ENCODE measurements at places on chromosomes 4 and X.

GRCh38 chr4:42357325-42357724 lies 40.0 kb upstream of the SHISA3 start:
- DNase-seq = no peak

- no peak for DNase-seq
Observed at GRCh38 chr4:119233750-119234149, 21.2 kb downstream of the USP53 start.

DNA sequence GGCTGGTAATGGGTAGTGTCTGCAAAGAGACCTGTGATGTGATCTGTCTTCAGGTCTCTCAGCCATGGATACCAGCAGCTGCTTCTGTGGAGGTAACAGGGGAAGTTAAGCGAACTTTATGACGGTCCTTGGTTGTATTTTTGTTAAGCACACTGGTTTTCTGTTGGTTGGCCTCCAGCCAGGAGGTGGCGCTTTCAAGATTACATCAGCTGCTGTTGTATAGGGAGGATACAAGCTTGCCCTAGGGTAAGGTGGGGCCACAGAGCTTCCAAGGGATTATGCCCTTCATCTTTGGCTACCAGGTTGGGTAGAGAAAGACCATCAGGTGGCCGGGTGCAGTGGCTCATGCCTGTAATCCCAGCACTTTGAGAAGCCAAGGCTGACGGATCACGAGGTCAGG lies 834.2 kb upstream of the GALNTL6 start:
- no peak for DNase-seq

DNA sequence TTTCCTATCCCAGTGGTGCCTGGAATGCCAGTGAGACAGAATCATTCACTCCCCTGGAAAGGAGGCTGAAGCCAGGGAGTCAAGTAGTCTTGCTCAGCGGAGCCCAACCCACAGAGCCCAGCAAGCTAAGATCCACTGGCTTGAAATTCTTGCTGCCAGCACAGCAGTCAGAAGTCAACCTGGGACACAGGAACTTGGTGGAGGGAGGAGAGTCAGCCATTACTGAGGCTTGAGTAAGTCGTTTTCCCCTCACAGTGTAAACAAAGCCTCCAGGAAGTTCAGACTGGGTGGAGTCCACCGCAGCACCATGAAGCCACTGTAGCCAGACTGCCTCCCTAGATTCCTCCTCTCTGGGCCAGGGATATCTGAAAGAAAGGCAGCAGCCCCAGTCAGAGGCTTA lies 283.2 kb upstream of the CPEB2 start:
- DNase-seq = no peak

DNA sequence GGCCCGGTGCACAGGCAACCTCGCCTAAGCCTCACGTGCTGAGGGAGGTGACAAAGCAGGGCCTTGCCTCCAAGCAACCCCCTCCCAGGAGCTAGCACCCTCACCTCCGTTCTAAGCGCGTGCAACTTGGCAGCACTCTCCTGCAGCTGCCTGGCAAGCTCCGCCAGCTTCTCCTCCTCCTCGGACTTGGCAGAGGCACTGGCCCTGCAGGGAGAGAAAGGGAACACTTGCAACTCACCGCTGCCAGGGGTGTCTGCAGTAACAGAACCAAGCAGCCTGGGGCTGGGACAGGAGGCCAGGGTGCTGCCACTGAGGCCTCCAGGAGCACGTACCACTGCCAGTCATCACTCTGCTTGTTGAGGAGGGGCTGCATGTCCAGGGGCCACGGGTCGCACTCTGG lies 10.3 kb upstream of the TREX2 start:
- peak; percentile 78 for DNase-seq

- no peak for DNase-seq
Observed at GRCh38 chr4:57426779-57427395, 316.7 kb upstream of the IGFBP7 start.

GRCh38 chr4:185566425-185566824 lies 31.1 kb upstream of the PDLIM3 start:
- DNase-seq = no peak

GRCh38 chrX:109920325-109920724 lies 82.6 kb upstream of the TMEM164 start:
- no peak for DNase-seq

DNA sequence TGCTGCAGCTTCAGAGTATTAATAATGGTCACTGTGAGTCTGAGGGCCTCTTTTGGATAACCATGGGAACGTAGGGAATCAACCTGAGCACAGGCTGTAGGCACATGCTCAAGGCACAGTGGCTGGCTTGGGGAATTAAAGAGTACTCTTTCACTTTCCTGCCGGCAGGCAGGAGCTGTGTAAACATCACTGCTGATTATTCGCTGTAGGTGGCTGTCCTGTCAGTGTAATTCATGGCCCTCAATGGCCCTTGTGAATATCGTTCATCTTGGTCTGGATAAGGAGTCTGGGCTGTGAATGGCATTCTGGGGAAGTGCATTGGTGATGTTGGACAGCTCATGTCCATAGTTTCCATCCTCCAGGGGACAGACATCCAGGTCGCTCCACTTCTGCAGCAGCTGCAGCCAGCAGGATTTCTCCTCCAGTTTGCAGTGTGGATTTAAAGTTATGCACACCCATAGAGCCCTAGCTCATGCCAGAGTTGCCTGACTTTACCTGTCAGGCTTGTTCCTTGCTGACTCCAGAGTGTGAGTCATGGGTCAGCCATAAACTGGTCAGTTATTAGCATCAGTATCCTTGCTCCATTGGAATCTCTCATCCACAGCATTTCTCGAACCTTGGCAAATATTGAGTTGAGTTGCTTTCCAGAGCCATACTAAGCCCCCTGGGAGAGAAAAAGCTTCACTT lies 43.0 kb downstream of the C4orf33 start:
- DNase-seq = no peak

DNA sequence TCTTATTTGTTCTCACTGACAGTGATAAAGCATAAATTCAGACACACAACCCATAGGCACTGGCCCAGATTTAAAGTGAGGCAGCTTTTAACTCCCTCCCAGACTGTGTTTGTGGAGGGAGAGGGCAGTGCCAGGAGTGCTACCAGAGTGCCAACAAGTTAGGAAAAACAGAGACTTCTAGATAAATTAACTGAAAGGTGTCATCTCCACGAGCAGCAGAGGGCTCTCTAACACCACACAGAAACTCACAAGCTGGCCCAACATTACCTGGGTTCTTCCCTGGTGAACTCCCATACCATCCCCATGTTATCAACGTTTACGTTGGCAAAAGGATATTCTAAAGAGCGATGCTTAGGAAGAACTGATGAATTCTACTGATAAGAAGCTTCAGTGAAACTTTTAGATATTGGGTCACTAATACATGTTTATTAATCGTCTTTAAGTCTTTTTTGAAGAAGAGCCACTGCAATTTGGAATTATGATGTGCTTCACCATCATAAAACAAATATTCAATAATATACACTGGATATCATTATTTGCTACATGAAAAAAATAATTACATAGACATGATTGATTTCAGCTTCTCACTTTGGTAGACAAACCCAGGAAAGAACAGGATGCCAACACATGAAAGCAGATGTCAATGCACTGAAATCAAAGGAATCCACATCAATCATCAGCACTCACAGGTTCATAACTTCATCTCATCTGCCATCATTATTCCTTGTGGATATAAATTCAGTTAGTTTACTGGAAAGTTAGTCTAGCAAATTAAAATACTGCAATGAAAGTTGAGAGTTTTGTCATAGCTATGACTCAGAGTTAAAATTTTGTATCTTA lies 121.2 kb upstream of the NAP1L5 start:
- DNase-seq = peak; percentile 52

DNA sequence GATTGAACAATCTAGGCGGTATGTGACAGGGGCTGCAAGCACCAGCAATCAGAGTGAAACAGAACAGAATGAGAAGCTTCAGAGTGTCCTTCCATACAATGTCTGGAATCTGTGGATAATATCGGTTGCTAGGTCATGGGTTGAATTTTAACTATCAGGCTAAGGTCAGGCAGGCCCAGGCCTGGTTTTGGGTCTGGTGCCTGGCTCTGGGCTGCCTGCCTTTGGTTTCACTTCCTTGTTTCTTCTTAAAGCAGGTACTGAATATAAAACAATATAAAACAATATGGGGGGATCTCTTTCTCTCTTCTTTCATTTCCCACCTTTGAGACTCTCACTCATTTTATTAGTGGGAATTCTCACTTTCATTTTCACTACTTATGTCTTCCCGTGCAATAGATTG lies 962.0 kb downstream of the CCSER1 start:
- DNase-seq = no peak

GRCh38 chr4:23114538-23114937 lies 421.8 kb downstream of the GBA3 start:
- no peak for DNase-seq

DNA sequence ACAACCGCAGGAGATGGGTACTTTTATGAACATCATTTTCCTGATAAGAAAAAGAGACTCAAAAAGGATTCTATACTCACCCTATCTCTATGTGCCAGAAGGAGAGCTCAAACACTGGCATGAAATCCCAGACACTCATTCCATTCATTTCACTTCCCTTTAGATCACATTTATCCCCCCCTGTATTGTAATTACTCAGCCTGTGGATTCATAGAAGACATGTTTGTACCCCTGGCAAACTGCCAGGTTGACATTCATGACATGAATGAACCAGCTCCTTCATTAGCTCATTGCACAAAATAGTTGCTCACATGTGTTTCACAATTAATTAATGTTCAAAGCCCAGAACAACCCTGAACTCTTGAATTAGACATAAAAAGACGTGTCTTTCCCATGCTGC lies 4.9 kb downstream of the SMR3A start:
- DNase-seq = no peak

DNA sequence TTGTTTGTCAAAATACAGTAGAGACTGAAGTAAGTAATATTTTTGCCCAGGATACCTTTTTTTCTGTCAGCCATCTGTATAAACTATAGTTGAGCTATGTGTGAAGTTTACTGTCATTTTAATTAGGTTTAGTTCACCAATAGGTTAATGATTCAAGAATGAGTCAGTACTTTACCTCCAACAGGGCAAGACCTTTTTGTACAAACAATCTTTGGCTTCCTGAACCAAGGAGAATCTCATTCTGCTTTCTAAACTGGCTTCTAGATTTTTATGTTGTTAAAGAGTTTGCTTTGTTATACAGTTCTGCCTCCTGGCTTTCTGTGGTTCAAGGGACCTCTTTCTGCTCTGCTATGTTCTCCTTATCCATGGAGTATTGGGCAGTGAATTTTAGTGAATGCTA lies 412.0 kb upstream of the NR3C2 start:
- no peak for DNase-seq

GRCh38 chr4:47933840-47934239 lies 19.5 kb upstream of the NFXL1 start:
- DNase-seq = no peak

DNA sequence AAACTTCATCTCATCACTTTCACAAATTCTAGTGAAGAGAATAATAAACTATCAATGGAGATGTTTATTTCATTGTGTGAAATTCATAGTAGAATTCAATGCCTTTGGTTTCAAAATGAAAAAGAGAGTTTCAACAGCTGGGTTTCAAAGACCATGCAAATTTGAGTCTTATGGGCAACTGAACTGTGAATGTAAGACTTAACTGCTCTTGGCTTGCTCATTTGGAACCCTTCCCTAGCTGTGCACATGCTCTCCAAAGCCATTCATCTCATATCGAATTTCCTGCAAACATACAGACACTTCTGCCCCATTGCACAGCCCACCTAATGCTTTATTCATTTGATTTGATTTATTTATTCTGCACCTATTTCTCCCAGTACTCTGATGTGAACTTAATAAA lies 154.5 kb downstream of the GRXCR1 start:
- no peak for DNase-seq

GRCh38 chr4:149645790-149646189 lies 169.9 kb downstream of the IQCM start:
- no peak for DNase-seq

Measured in psoas muscle (tissue), 8 donors.